ENCODE measurements at places on chromosomes 1 and 21. TPM values are rescaled to one million over a fixed set of nuclear protein-coding genes. Genes with fewer than 3 reads are reported as not detected.

The TMEM61 gene
- 0.62 TPM for total RNA-seq

The COL11A1 gene
- 0.88 TPM for total RNA-seq

The GPR25 gene
- not detected for total RNA-seq

The DTL gene
- total RNA-seq, result 20.7 TPM

The MYOC gene
- not detected for total RNA-seq
